ENCODE measurements at places on chromosomes 16 and 17.

- DNase-seq, result no peak
Measured at GRCh38 chr16:85046931-85047866, 19.6 kb downstream of the KIAA0513 start.

DNA sequence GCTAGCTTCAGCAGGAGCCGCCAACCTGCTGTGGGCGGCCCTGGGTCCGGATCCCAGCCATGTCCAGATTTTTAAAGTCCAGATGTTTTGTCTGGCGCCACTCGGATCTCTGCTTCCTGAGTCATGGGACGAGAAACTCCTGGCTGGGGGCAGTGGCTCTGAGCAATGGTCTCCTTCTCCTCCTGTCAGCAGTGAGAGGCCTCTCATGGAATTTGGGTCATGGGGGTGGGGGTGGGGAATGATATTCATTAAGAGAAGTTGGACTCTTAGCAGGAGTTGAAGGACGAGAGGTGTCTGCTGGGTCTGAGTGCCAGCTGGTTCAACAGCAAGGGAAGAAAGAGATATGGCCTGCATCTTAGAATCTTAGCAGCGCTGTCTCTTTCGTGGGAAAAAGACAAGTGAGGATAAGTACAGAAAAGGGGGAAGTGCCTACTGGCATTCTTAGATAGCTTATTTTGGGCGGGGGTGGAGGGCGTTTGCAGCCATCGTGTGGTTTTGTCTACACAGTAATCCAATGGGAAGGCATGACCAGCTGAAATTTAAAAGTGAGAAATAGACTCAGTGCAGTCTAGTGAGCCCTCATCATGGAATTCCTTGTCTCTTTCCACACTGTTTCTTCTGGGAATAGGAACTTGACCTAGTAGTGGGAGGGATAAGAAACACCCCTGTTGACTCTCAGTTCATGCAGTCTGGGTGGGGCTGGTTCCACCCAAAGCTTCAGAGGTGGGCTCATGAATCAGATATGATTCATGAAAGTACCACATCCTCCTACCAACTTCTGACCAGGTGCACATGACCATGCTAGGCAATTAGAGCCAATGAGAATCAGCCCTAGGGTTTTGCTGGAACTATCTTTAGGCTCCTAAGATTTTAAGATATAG, 80.5 kb downstream of the MYH13 start:
- DNase-seq, result peak; percentile 37

DNA sequence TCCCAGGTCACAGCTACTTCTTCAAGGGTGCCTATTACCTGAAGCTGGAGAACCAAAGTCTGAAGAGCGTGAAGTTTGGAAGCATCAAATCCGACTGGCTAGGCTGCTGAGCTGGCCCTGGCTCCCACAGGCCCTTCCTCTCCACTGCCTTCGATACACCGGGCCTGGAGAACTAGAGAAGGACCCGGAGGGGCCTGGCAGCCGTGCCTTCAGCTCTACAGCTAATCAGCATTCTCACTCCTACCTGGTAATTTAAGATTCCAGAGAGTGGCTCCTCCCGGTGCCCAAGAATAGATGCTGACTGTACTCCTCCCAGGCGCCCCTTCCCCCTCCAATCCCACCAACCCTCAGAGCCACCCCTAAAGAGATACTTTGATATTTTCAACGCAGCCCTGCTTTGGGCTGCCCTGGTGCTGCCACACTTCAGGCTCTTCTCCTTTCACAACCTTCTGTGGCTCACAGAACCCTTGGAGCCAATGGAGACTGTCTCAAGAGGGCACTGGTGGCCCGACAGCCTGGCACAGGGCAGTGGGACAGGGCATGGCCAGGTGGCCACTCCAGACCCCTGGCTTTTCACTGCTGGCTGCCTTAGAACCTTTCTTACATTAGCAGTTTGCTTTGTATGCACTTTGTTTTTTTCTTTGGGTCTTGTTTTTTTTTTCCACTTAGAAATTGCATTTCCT, 3.4 kb upstream of the LPCAT2 start:
- no peak for DNase-seq

GRCh38 chr17:62931101-62931500, 34.9 kb upstream of the TANC2 start:
- peak; percentile 2 for DNase-seq

GRCh38 chr16:67246081-67246755, 1.1 kb downstream of the FHOD1 start:
- DNase-seq, result peak; percentile 93

DNA sequence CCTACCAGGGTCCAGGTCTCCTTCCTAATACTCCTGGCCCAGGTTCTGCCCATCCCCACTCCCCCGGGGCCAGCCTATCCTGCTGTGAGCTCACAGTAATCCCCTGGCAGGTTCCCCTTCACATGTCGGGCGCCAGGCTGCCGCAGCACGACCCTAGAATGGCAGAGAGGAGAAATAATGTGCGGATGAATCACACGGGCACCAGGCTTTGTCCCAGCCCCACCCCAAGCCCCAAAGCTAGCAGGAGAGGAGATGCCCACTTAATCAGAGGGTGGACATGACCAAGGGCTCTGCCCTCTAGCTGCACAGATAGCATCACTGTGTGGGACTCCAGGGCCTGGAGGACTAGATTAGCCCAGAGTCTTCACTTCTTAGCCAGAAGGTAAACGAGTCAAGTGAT, 39.5 kb downstream of the ST3GAL2 start:
- no peak for DNase-seq

- DNase-seq, result no peak
Measured at GRCh38 chr16:84703681-84704080, 3.9 kb downstream of the USP10 start.

DNA sequence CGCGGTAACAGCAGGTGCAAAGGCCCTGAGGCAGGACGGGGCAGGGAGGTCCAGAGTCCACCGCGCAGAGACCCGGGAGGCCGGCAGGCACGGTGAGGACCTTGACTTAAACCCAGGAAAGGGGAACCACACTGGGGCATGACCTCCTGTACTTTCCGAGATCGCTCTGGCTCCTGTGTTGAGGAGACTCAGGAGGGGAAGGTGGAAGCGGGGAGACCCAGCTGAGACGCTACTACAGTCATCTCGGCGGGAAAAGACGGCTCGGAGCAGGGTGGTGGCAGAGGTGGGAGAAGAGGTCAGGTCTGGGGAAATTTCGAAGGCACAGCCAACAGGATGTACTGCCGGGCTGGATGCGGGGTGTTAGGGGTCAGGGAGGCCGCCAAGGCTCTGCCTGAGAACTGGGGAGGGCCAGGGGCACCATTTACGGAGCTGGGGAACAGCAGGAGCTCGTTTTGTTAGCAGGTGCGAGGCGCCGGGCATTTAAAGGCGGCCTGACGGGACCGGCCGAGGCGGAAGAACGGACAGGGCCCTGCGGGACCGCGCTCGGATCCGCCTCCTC, 22.3 kb downstream of the NPTX1 start:
- DNase-seq, result no peak

DNA sequence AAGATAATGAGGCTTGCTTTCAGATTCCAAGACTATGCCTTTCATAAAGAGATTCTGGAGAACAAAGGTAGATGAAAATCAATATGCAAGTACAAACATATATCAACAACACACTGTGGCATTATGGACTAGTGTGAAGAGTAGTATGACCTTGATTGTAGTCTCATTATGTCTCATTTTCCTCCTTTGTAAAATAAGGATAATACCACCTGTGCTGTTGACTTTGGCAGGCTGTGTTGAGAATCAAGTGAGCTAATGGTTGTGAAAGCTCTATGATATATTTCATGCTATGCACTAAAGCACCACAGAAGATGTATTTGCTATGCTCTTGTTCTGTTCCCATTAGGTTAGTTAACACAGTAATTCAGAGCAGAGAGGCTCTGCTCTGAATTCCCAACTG, 78.5 kb upstream of the NACA2 start:
- DNase-seq, result no peak
